Posterior vena cava (tissue), 2 donors: ENCODE measurements at places on chromosomes 13 and 19. TPM values are rescaled to one million over a fixed set of nuclear protein-coding genes. Genes with fewer than 3 reads are reported as not detected.

DNA sequence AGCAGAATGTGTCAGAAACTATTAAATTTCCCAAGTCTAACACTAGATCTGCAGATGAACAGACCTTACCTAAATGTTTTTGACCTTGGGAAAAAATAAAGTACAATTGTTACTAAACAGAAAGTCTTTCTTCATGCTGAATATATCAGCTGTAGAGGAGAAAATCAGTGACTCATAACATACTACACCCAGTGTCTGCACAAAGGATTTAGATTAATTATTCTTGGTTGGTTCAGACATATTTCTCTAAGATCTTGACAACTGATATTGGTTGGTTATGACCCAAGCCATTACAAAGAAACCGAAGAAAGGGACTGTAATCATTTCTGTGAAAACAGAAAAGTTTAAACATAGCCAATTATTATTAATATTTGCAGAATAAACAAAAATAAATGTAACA lies 225.1 kb downstream of the HS6ST3 start:
- no peak for DNase-seq

DNA sequence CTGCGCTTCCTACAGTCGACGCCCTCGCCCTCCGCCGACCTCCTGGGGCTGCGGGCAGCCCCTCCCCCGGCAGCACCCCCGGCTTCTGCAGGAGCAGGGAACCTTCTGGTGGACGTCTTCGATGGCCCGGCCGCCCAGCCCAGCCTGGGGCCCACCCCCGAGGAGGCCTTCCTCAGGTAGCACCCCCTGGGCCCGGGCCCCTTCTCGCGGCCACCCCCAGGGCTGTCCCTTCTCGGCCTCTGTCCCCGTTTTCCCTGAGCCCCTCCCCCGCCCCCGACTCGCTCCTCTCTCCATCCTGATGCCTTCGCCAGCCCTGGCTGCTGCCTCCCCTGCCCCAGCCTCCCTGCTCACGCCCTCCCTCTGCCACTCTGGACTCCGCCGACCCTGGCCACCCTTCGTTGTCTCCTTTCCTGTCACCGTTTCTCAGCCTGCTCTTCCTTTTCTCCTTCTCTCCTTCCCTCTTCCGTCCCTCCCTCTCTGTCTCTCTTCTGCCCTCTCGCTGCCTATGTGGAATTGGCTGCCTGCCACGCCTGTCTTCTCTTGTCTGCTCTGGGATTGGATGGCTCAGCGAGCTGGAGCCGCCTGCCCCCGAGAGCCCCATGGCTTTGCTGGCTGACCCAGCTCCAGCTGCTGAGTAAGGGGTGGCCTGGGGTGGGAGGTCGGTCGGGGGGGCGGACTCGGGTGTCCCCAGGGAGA lies 11.0 kb downstream of the FUZ start:
- peak; percentile 96 for DNase-seq

- DNase-seq: no peak
Observed at GRCh38 chr13:110329258-110329657, 22.2 kb downstream of the COL4A2 start.

DNA sequence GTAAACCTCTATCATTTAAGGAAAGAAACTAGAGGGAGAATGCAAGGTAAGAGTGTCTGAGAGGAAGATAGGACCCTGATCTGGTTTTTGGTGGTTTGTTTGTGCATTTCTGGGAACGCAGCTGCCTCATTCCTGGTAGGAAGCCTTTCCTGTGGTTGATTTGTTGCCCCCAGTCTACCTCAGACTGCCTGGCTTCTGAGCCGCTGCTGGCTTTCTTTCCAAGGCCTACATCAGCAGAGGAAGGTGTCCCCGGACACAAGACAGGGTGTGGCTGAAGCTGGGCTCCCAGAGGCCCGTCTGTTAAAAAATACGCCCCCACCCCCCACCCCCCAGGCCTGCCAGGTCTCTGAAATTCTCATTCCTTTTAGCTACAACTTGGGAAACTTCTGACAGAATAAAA lies 42.6 kb downstream of the C13orf42 start:
- DNase-seq: no peak

- no peak for DNase-seq
Observed at GRCh38 chr19:36169084-36169760, 17.0 kb upstream of the COX7A1 start.

DNA sequence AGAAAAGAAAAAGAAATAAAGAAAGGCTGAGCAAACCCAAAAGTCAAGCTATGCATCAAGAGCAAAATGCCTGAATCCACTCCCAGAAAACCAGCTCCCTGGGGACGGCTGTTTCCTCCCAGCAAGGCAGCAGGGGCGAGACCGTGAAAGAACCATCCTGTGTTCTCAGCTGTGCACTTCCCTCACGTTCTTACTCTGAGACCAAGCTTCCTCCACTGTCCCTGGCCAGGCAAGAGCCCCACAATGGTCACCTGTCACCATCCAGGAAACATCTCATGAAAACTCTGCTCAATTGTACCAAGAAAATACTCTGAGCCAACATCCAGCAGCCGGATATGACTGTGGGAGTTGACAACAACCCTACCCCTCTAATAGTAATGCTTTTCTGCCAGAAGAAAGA lies 22.9 kb downstream of the RAB20 start:
- no peak for DNase-seq

DNA sequence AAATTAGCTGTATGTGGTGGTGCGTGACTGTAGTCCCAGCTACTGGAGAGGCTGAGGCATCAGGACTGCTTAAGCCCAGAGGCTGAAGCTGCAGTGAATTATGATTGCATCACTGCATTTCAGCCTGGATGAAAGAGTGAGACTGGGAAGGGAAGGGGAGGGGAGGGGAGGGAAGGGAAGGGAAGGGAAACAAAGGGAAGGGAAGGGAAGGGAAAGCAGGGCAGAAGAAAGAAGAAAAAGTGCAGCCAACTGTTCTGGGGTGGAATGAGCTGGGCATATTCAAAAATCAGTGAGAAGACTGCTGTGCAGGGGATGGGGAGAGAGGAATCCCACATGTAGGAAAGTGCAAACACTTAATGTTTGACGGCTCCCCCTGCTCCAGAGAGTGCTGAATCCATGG lies 905.5 kb downstream of the UQCRFS1 start:
- no peak for DNase-seq

DNA sequence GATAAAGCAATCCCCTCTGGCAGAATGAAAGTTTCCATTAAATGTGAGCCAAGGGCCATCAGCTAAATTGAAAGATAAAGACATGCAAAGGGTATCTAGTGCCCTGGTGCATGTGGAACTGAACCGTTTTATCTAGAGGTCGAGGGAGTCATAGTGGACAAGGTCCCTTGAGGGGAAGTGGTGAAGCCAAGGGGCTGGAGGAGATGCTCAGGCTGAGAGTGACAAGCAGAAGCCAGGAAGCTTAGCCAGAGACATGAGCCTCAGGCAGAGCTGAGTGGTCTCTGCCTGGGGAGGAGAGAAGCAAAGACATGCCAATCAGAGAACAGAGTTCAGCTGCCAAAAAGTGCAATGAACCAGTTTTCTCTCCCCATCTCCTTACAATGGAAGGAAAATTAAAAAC lies 68.1 kb upstream of the SLC10A2 start:
- no peak for DNase-seq

DNA sequence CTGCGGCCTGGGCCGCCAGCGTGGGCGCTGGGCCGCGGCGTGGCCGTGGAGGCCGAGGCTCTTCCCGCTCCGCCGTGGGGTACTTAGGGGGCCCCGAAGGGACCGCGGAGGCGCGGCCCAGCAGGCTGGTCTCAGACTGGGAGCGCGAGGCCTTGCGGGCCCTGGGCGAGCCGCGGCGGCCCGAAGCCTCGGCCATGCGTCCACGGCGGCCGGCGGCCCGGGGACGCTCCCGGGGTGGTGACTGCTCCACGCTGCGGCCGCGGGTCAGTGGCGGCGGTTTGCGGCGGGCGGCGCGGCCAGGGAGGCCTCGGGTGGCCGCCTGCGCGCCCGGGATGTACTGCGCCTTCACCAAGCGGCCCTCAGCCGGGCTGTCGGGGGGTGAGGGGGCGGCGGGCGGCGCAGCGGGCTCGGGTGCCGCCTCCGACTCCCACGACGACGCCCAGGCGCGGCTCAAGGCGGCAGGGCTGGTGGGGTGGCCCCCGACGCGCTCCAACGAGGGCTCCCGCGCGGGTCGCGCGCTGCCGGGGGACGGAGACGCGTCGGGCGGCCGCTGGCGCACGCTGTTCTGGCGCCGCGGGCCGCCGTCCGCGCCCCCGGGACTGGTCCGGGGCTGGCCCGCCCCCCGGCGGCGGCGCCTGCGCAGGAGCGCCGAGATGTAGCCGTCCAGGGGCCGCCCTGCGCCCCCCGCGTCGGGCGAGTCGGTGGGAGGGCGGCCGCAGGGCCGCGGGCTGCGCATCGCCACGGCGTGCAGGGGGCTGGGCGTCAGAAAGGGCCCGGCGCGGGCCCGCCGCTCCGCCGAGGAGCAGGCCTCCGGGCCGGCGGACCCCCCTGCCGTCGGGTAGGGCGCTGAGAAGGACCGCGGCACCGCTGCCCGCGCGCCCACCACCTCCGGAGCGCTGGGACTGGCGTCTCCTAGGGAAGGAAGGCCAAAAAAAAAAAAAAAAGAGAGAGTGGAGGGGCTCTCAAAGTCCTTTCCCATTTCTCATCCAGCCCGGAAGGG lies 11.7 kb downstream of the DACT3 start:
- no peak for DNase-seq

- DNase-seq: peak; percentile 55
Observed at GRCh38 chr13:112619730-112620631, 32.0 kb upstream of the TUBGCP3 start.

DNA sequence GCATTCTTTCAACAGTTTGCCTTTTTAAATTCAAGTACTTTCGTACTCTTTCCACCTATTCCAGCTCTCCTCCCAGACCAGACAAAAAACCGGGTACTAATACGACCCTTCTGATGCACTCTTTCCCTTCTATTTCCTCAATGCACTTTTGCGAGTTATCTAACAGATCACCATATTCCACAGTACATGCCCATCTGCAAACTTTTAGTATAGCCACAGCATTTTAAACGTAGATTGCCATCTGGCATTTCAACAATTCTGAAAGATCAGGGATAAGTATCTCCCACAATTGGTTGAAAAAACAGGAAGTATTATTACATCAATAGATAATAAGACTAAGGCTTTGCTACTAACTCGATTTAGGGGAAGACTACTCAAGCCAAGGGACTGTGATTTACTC lies 31.5 kb downstream of the RBM26 start:
- no peak for DNase-seq

DNA sequence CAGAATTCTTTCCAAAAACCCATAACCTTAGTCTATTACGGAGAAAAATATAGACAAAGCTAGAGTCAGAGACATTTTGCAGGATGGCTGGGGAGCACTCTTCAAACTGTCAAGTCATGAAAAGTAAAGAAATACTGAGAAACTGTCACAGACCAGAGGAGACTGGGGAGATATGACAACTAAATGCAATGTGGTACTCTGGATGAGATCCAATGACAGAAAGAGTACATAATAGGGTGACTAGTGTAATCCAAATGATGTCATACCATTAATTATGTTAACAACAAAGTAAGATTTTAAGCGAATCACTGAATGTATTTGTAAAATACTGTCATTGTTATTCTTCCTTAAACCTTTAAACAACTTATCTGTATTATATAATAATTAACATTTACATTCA lies 393.8 kb downstream of the LIG4 start:
- no peak for DNase-seq

DNA sequence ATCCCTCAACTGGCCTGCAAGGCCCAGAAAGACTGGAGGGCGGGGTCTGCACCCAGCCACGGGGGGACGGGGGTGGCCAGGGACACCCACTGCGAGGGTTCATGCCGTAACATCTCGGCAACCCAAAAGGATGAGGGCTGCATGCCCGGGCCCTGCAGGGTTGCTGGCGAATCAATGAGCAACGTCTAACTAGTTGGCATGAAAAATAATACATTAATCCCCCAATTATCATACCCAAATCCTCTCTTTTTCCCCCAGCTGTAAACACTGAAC lies 232.2 kb downstream of the TUBA3C start:
- no peak for DNase-seq

GRCh38 chr19:40776932-40777644 lies 959 bp upstream of the RAB4B start:
- DNase-seq: peak; percentile 93

DNA sequence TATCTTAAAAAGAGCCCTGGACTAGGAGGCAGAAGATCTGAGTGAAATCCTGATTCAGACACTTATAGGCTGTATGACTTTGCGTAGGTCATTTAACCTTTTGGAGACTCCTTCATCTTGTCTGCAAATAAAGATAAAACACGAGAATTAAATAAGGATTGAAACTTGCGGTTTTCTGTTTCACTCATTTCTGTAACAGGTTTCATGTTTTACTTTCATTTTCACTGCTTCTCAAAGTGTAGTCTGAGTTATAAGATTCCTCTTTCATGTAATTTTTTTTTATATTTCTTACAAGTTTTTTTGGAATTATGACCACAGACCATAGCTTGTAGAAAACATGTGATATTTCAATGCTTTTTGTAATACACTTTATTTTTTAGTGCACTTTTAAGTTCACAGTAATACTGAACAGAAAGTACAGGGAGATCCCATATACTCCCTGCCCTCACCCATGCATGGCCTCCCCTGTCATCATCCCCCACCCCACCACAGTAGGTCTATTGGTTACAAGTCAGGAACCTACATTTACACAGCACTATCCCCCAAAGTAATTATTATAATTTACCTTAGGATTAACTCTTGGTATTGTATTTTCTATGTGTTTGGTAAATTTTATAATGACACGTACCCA lies 174.6 kb downstream of the ITGBL1 start:
- no peak for DNase-seq

GRCh38 chr19:21335721-21336120 lies 6.5 kb upstream of the ZNF708 start:
- DNase-seq: no peak

- no peak for DNase-seq
Observed at GRCh38 chr13:94056362-94056990, 423.0 kb downstream of the DCT start.

- DNase-seq: no peak
Observed at GRCh38 chr19:55461974-55462626, 658 bp upstream of the ISOC2 start.

DNA sequence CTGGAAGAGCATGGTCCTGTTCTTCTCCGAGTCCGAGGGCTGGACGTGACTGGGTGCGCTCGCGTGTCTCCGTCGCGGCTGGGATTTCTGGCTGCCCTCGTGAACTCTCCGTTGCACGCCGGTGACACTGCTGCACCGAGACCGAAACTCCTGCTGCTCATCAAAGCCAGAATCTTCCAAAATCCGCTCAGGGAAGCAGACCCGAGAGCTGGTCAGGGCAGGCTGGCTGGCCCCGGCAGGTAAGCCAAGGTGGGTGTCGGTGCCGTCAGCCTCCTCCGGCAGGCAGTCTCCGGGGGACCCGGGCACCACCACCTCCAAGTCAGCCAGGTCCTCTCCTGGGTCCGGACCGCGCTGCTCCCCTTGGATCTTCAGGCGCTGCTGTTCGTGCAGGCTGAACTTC lies 119.9 kb downstream of the TBC1D4 start:
- DNase-seq: peak; percentile 72

The BORA gene
- 1.8 TPM for total RNA-seq

The IFNL4 gene
- total RNA-seq: not detected

The ZMYM2 gene
- 75.4 TPM for total RNA-seq

The SLC25A23 gene
- total RNA-seq: 51.5 TPM

The ZNF763 gene
- 2.4 TPM for total RNA-seq
